ENCODE measurements at places on chromosomes 16 and 17.

DNA sequence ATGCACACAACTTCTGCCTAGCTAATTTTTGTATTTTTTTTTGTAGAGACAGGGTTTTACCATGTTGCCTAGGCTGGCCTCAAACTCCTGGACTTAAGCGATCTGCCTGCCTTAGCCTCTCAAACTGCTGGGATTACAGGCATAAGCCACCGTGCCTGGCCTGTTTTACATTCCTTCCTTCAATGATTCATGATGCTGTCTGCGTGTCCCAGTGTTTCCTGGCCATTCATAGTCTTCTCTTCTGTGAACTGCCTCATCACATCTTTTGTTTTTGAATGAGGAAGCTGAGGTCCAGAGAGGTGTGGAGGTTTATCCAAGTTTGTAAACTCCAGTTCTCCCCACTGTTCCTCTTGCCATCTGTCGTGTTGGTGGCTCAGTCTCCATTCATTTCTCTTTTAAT lies 64.5 kb upstream of the MED9 start:
- no peak for DNase-seq

DNA sequence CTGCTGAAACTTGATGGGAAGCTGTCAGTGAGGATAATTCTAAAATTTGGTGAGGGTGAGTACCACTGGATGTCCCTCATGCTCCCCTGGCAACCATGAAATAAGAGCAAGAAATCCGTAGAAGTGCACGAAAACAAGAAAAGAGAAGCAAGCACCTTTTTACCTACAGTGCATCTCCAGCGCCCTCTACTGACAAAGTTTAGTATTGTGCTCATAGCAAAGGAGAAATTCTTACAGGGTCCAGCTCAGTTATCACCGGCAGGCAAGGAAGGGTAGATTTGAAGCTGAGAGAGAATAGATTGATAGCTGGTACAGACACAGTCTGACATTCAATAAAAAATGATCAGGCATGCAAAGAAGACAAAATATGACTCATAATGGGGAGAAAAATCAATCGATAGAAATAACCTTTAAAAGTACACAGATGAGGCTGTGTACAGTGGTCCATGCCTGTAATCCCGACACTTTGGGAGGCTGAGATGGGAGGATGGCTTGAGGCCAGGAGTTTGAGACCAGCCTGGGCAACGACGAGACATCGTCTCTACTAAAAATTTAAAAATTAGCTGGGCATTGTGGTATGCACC lies 28.3 kb upstream of the TEX2 start:
- DNase-seq, result no peak

DNA sequence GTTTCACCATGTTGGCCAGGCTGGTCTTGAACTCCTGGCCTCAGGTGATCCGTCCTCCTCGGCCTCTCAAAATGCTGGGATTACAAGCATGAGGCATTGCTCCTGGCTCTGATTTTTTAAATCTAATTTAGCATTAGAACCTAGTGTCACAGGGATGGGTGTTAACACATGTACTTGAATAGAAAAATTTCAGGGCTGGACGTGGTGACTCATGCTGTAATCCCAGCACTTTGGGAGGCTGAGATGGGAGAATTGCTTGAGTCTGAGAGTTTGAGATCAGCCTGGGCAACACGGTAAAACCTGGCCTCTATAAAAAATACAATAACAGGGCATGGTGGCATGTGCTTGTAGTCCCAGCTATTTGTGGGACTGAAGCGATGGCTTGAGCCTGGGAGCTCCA lies 6.0 kb upstream of the RNF135 start:
- DNase-seq, result no peak

DNA sequence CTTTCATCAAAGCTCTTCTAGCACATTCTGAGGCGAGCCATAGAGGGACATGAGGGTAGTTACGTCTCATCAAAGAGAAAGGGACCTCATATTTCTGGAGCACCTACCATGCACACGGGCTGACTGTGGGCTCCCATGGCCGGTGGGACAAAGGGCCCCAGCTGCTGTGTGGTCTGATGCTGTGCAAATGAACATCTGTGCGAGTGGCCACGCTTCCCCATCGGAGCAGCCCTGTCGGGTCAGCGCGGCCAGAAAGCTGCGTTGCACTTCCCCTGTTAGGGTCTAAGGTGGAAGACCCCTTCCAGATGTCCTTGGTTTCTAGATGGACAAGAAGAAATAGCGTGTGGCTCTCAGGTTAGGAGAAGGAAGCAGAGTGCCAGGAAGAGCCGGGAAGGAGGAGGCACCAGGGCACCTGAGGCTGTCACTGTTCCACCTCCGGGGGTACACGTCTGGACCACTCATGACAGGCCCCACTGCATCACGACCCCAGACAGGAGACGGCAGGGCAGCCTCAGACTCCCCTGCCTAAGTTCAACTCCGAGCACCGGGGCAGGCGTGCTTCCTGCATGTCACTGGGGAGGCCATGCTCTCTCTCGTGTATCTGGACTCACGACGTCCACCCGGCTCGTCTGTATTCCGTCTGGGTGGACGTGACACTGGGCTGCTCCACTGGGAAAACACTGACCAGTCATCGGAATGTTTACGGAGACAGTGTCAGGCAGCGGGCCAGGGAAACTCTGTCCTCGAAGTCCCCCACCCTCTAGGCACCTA lies 8.5 kb upstream of the BAIAP2 start:
- DNase-seq, result no peak

DNA sequence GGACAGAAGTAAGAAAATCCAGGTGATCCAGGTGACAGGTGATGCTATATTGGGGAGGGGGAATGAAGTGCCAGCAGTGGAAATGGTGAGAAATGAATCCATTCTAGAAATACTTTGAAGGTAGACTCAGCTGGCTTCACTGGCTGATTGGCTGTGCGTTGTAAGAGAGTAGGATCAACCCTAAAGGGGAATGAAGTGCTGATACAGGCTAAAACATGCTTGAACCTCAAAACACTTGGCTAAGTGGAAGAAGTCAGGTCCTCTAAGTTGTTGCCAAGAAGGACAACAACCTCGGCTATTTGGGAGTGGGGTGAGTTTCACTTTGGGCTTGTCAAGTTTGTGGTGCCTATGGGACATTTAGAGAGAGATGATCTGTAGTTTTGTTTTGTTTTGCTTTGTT lies 24.1 kb upstream of the SCNN1B start:
- no peak for DNase-seq

GRCh38 chr16:57837305-57838125 lies 35.2 kb upstream of the KIFC3 start:
- no peak for DNase-seq

- DNase-seq, result no peak
These were observed 51.6 kb upstream of the SREBF1 start for GRCh38 chr17:17888371-17888770.

DNA sequence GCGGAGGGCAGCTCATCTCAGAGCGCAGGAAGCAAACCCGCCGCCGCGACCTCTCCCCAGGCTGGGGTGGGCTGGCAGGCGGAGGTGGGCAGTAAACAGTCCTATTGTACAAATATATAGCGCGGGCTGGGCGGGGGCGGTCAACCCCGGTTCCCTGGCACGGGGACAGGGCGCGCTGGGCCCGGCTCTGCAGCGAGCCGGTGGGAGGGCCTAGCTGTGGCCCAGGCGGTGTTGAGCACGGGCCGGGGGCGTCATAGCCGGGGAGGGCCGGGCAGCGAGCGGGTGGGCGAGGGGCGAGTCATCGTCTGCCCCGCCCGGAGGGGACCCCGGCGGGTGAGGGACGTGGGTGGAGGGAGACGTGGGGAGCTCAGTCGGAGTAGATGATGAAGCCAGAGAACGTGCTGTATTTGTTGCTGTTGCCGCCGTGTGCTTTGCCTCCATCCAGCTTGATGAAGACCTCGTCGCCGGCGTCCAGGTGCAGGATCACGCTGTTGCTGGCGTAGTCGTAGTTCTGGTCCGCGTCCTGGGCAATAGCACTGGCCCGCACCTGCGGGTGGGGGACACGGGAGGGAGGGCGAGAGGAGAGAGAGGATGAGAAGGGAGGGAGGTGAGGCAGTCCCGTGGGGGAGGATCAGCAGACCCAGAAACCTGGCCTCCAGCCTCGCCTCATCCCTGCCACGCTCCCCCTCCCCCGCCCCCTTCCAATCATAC lies 8.1 kb downstream of the C1QL1 start:
- DNase-seq, result no peak

DNA sequence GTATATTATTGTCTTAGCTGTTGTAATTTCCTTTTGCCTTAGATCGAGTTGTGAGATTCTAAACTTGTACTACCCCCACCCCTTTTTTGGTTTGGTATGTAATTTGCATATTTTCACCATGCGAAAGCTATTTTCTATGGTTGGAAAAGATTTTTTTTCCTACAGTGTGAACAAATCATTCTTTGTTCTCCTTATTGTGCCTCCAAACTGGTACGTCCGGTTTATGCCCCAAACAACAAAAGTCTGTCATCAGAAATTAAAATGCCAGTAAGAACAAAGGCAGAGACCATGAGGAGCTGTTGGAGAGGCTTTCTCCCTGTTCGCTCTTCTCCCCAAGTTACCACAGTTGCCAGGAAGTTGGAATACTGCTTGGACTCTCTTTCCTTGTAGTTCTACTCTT lies 66.1 kb downstream of the BCAS3 start:
- peak; percentile 20 for DNase-seq
